Fibroblast of the aortic adventitia (primary cell): ENCODE measurements at places on chromosomes 6 and 20.
A peak's percentile ranks its signal among the peaks of the same experiment; 100 is the strongest.

GRCh38 chr6:47698342-47698787, at the start of gene ADGRF4:
Gene ADGRF4, plus strand, starts transcription at chr6:47698580. Its CDS starts 8,666 bp downstream, at chr6:47707246.
- DNase-seq, result peak; percentile 74

DNA sequence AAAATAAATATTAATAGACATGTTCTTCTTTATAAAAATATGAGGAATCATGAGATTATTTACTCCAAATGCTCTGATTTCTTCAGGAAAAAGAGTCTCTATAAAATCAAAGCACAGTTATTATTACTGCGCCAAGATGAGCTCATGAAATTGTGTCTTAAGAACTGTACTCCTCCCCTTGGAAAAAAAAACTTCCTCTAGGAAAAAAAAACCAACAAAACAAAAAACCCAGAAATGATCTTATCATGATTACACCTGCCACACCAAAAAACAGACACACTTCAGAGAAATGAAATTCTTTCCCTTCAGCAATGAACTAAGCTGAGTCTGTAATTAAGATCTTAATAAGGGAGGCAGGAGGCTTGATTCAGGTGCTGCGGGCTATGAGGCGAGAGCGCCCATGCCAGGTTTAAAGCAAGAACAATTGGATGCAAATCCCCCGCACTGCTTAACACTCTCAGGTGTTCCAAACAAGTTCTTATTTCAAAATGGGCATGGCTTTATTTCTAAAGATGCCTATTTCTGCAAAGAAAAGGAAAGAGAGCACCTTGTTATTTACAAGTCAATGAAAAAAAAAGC, 9.1 kb downstream of the NEDD9 start:
- DNase-seq, result no peak

DNA sequence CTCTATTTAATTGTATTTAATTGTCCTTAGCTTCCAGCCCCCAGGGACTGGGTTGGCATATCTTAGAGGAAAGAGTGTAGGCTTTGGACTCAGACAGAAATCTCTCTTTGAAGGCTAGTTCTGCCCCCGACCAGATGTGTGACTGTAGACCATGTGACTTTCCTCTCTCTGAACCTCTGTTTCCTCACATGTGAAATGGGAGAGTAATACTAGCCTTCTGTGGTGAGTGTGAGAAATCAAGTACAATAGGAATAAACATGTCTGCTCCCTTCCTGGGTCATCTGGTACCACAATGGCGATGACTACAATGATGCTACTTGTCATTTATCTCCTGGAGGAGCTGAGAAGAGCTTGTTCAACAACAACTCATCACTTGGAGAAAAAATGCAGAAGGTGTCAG, 179.9 kb downstream of the LRFN2 start:
- DNase-seq, result no peak

DNA sequence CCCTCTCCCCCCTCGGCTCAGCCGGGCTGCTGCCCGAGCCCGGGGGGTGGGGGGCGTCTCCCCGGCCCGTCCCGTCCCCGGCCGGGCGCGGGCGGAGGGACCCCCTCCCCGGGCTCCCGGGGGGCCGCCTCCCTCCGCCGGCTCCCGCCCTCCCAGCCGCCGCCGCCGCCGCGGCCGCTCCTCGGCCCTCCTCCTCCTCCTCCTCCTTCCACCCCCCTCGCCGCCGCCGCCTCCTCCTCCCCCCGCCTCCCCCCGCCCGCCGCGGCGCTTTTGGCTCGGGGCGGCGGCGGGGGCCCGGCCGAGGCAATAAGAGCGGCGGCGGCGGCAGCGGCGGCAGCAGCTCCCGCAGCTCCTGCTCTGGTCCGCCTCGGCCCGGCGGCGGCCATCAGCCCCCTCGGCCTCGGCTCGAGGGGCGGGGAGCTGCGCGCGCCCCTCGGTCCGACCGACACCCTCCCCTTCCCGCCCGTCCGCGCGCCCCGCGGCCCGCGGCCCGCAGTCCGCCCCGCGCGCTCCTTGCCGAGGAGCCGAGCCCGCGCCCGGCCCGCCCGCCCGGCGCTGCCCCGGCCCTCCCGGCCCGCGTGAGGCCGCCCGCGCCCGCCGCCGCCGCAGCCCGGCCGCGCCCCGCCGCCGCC, 38.7 kb downstream of the GNAS start:
- peak; percentile 52 for DNase-seq

DNA sequence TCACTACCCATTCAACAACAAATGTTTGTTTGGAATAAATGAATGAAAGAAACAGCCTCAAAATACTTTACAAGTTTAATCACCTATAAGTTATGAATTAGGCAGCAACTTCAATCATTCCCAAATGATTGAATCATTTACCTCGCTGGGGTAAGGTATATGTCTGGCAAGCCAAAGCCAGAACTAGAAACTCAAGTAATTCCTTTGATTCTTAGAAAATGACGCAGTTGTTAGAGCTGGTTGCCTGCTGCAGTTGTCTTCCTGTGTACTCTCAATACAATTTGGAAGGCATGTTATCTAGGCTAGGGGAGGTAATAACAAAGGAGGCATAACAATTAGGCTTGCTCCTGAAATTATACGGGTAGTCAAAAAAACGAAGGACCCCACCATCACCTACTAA, 160.6 kb downstream of the ATXN1 start:
- no peak for DNase-seq

DNA sequence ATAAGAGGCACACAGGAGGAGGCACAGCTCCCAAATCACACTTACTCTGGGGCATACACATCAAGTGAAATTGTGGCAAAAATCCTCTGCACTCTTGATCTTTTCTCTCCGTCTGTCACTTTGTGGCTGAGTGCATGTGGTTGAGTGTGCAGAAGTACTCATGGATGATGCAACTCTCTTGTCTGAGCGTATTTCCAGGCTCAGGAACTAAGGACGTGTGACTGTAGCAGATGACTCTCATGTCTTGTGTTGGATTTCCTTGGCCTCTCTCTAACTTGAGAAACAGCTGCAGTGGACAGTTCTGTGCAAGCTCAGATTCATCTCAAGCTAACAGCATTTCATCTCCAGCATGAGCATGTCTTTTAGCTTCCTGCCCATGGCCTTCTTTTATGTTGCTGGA, 245.4 kb upstream of the FLRT3 start:
- no peak for DNase-seq

GRCh38 chr20:46894971-46895905, 595 bp downstream of the EYA2 start:
- peak; percentile 20 for DNase-seq

GRCh38 chr6:52081237-52081636, 6.2 kb downstream of the PKHD1 start:
- DNase-seq, result no peak
